Activated CD4-positive, alpha-beta T cell treated with anti-CD3 and anti-CD28 coated beads, Interleukin-2, amount 50 U/mL, for 16 hours (primary cell): ENCODE measurements at places on chromosomes 5 and 9.

GRCh38 chr5:179795049-179795862 lies 1.5 kb downstream of the LTC4S start:
- DNase-seq = no peak

GRCh38 chr5:55445791-55446190 lies 89.0 kb downstream of the PLPP1 start:
- DNase-seq = no peak

GRCh38 chr5:143226361-143226760 lies 177.1 kb downstream of the NR3C1 start:
- no peak for DNase-seq

- DNase-seq = no peak
Measured at GRCh38 chr5:145760660-145761059, 74.5 kb downstream of the PRELID2 start.

- no peak for DNase-seq
Measured at GRCh38 chr5:101689306-101689705, 606.8 kb downstream of the SLCO4C1 start.

- DNase-seq = no peak
Measured at GRCh38 chr9:74595286-74595685, 98.2 kb downstream of the RORB start.

GRCh38 chr5:135951807-135952206 lies 3.0 kb downstream of the LECT2 start:
- no peak for DNase-seq

GRCh38 chr5:37881359-37881758 lies 41.5 kb upstream of the GDNF start:
- no peak for DNase-seq

GRCh38 chr9:129394061-129394885 lies 216.2 kb upstream of the IER5L start:
- no peak for DNase-seq

DNA sequence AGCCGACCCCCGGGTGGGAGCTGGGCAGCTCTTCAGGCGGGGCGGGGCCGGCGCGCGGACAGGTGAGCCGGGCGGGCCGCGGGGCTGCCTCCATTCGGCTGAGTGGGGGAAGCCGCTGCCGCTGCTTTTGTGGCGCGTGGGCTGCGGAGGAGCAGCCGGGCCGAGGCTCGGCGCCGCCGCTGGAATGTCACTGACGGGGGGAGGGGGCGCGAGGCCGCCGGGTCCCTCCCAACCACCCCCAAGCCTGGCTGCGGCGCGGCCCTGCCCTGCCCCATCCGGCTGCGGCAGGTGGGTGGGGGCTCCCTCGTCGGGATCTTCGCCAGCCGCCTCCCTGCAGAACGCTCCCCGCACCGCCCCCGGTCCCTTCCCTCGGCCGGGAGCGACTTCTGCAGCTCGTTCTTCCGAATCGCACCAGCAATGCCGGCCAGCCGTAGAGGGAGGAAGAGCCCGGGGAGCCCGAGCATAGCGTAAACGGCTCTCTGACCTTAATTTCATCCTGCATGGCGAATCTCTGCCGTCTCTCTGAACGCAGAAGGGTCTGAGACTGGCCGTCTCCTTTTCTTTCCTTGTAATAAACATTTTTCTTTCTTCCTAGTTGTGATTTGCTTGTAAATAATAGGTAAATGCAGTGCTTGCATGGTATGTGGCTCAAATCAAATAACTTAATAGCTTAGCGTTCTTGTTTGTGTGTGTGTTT lies 505 bp downstream of the SPTAN1 start:
- DNase-seq = peak; percentile 45

GRCh38 chr5:31894141-31894540 lies 255.2 kb downstream of the PDZD2 start:
- DNase-seq = no peak

DNA sequence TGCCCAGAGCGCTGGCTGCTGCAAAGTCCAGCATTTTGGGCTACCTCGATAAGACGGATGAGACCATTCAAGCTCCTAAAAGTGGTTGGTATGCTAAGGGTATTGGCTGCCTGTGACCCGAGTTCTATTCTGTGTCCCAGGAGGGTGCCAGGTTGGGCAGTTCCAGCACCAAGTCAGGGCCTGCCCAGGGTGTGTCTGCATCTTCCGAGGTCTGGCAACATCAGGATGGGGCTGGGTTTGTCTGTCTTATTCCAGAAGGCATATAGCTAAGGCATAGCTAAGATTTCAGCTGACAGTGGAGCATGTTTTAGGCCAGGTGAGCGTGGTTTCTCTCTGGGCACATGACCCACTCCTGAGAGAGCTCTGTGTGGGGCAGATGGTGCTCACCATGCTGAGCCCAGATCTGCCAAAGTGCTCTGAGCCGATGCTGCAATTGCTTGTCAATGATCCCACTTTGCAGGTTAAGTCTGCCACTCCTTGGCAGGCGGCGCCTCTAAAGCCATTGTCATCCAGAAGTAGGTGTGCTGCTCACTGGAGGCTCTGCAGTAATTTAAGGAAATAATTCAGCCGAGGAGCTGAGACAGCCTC lies 7.8 kb downstream of the SLC9A3 start:
- DNase-seq = no peak

DNA sequence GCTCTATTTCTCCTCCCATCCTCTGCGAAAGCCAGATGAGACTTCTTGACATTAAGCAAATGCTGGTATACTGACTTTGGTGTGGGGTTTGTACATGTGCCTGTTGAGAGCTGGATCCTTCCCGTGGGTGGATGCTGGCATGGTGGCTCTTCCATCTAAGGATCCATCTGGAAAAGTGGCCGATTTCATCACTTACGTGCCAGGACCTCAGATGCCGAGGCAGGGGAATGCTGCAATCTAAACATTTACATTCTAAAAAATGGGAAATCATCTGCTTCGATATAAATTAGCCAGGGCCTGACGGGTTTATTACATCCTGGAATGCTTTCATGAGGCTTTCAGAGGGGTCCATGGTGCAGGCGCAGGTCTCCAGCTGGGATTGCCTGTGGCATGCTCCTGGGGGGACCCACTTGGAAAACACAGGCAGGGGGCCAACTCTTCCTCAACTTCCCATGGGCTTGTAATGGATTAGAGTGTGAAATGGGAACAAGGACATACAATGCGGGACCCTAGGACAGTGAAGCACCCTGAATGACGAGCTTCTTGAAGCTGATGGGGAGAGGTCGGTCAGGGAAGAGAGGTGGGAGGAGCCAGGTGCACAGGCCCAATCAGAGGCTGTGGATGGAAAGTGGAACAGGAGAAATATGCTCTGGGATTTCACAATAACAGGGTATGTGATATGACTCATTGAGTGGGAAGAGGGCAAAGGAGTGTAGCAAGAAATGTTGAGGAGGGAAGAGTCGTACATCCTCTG lies 105.5 kb upstream of the PITX1 start:
- no peak for DNase-seq

DNA sequence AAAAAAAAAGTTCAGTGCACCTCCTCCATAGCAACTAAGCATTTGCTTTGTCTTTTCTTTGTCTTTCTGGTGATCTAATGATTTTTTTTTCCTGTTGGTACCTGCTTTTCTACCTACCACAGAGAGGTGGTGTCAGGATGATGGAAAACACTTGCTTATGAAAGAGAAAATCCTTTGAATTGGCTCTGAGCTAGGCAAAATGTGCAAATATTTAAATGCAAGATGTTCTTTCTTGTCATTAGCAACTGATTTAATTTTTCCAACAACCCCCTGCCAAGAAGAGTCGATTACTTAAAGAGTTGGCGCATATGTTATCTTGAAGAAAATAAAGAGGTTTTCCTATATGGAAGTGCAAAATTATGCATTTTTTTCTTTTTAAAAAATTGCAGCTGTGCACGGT lies 37.7 kb downstream of the TNC start:
- no peak for DNase-seq

DNA sequence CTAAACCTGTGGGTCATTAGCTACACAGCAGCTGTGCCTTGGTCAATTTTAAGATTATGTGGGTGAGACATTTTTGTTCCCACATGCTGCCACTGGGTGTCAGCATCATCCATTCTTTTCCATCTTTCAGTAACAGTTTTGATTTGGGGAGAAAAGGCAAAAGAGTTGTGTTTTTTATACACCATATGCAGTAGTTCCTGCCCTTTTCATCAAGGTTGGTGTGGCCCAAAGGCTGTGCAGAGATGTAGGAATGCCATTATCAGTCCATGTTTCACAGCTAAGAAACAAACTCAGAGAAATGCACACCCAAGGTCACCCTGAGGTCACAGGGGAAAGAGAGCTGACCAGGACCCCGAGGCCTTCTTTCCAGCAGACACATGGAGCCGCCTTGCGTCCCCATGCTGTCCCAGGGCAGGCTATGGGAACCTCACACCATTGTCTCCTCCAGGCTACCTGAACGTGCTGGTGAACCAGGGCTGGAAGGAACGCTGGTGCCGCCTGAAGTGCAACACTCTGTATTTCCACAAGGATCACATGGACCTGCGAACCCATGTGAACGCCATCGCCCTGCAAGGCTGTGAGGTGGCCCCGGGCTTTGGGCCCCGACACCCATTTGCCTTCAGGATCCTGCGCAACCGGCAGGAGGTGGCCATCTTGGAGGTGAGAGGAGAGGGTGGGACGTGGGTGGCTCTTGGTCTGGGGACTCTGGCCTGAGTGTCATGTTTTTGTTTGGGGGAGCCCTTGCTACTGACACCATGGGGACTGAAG lies 27.8 kb upstream of the GRPEL2 start:
- peak; percentile 40 for DNase-seq

- peak; percentile 64 for DNase-seq
Measured at GRCh38 chr5:86917117-86917579, 299.4 kb downstream of the COX7C start.

DNA sequence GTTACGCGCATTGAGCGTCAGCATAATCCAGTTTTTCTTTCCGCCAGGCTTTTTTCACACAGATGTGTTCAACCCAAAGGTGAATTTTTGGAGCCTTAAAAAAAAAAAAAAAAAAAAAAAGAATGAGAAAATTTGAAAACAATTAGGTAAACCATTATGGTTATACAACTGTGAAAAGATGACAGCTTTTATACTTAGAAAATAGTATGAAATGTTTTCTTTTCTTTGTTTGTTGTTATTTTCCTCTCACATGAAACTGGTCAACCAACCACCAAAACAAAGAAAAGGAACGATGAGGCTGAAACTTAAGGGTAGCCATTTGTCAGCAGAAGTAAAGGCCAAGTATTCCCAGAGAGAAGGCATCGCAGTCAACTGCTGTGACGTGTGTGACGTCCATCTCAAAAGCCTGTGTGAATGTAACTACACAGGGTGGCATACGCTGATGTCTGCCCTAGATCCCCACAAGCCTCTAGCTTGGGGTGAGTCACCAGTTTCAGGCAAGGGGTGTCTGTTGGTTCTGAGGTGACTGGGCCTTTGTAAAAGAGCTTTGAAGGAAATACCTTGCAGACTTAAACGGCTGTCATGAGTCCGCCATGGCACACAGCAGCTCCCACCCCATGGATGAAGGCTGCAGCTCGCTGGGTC lies 182.9 kb downstream of the AOPEP start:
- DNase-seq = peak; percentile 79

- DNase-seq = peak; percentile 55
Measured at GRCh38 chr9:97617939-97618416, 15.2 kb downstream of the TSTD2 start.

GRCh38 chr5:40396317-40396716 lies 283.4 kb upstream of the PTGER4 start:
- DNase-seq = no peak

DNA sequence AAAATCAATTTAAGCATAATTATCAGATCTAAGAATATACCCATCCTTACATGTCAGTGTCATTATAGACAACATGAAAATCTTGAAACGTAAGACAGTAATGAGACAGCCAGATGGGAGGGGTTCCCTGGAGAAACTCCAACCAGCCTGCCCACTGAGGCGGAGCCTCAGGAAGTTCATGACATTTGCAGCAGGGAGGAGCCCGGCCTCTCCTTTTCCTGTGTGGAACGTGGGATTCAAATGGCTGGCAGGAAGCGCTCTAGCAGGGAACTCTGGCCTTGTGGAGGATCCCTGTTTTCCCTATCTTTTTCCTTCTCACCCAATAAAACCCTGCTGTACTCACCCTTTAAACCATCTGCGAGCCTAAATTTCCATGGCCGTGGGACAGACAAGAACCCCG lies 176.6 kb upstream of the KCNN2 start:
- no peak for DNase-seq

DNA sequence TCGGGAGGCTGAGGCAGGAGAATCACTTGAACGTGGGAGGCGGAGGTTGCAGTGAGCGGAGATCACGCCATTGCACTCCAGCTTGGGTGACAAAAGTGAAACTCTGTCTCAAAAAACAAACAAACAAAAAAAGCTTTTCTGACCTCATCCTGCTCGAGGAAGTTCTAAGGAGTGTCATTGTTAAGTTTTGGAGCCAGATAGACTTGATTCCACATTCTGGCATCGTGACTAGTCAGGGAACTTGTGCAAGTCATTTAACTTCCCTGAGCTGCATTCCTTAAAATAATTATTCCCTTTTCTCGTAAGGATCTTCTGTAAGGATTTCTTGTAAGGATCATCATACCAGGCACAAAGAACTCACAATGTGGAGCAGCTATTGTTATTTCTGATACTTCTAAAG lies 26.2 kb downstream of the SNX24 start:
- DNase-seq = no peak

- no peak for DNase-seq
Measured at GRCh38 chr5:149441986-149442385, 62.9 kb upstream of the IL17B start.

GRCh38 chr9:88540251-88540763 lies 5.3 kb downstream of the NXNL2 start:
- no peak for DNase-seq

DNA sequence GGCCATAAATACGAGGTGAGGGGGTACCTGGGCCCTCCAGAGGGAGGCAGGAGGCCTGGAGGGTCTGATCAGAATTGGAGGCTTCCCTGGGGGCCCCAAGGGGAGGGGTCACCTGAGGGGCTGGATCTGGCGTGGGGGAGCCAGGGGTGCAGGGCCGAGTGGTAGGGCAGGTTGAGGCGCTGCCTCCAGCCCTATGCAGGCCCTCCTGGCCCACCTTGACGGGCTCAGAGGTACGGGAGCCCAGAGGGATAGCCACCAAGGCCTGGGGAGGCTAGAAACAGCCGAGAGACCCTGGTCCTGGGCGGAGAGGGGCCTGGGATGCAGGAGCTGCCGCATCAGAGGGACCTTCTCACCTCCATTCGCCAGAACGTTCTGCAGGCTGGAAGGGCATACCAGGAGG lies 24.3 kb downstream of the LHX3 start:
- DNase-seq = no peak

- DNase-seq = no peak
Measured at GRCh38 chr5:75260708-75261107, 24.0 kb upstream of the ANKRD31 start.

DNA sequence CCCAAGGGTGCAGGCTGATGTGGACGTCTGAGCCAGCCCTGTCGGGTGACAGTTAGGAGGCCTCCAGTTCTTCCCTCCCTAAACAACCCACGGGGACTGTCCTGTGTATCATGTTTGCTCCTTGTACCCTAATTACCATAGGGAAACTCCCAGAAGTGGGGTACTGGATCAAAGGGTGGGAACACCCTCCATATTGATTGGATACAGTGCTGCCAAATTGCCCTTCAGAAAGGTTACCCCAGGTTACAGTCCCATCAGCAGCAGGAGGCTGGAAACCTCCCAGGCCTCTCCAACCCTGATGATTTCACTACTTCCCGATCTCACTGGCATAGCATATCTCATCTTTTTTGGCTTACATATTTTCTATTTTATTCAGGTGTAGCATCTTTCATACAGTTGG lies 22.0 kb downstream of the UBE2QL1 start:
- DNase-seq = no peak

GRCh38 chr5:32916648-32917047 lies 205.5 kb downstream of the NPR3 start:
- DNase-seq = no peak
